Activated CD4-positive, alpha-beta T cell treated with anti-CD3 and anti-CD28 coated beads, Interleukin-2, amount 50 U/mL, for 1 hour (primary cell): ENCODE measurements at places on chromosomes 5 and 9.

DNA sequence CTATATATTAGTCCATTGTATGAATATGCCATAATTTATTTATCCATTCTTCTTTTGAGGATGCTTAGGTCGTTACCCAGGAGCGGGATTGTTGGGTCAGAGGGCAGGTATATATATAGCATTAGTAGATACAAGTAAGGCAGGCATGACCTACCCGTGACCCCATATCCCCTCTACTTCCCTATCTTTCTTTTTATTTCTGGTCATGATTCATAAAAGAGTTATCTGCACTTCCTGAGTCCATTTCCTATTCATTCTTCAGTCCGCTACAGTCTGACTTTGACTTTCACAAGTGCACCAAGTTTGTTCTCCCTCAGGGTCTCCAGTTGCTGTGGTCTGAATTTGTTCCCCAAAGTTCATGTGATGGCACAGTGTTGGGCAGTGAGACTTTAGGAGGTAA is 6.9 kb downstream of the RHOBTB3 start:
- DNase-seq, result no peak

- no peak for DNase-seq
These were observed 211.8 kb downstream of the ARRDC3 start for GRCh38 chr5:91171322-91171721.

DNA sequence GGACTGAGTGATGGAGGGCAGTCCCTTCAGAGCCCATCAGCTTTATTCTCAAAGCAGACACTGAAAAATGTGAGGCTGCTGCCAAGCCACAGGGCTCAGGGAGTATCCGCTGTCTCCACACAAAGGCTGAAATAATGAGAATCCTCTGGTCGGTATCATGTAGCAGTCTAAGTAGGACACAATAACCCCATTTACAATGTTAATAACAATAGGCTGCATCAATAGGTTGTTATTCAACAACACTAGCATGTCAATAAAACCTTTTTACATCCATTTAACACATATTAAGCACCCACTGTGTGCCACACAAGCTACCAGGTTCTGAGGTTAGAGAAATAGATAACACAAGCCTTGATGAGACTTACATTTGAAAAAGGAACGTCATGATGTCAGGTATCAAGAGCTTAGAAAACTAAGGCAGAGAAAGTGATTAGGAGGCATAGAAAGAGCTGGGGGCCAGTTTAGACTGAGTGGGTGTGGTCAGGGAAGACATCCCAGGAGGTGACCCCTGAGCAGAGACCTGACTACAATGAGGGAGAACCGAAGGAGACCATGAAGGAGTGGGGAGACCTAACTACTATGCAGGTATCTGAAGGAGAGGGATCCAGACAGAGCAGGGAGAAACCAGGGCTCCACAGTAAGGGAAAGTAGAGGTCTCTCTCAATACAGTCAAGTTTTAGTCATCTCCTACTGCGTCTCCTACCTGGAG is 140.1 kb upstream of the GRIA1 start:
- no peak for DNase-seq

DNA sequence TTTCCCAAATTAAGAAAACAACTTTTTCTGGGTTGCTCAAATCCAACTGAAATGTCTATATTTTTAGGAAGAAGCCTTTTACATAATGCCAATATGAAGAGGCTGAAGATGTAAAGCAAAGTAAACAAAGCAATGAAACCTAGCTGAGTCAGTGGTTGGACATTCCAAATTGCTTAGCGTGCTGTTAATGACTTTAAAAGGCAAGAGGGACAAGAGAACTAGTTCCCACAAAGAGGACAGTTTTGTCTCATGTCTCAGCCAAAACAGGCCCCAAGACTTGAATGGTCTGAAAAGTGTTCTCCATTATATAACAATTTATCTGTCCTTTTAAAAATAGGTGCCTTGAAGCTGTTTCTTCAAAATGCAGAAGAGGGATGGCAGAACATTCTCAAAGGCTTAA is 407.0 kb downstream of the ENC1 start:
- no peak for DNase-seq

DNA sequence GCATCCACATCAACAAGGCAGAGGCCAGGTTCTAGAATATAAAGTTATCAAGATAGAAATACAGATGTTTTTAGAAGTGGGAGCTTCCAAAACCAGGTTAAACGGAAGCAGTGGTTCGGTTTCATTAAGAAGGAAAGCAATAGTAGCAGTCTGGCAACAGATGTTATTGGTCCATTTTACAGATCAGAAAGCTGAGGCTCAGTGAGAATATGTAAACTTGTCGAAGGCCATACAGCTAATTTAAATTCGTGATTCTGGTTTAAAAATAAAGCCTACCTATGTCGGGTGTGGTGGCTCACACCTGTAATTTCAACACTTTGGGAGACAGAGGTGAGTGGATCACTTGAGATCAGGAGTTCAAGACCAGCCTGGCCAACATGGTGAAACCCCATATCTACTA is 160.6 kb downstream of the ARRDC3 start:
- DNase-seq, result no peak

GRCh38 chr5:93278896-93279295 is 302.1 kb downstream of the NR2F1-AS1 start:
- no peak for DNase-seq

- DNase-seq, result no peak
These were observed 254.1 kb upstream of the IRX4 start for GRCh38 chr5:2136728-2137333.

DNA sequence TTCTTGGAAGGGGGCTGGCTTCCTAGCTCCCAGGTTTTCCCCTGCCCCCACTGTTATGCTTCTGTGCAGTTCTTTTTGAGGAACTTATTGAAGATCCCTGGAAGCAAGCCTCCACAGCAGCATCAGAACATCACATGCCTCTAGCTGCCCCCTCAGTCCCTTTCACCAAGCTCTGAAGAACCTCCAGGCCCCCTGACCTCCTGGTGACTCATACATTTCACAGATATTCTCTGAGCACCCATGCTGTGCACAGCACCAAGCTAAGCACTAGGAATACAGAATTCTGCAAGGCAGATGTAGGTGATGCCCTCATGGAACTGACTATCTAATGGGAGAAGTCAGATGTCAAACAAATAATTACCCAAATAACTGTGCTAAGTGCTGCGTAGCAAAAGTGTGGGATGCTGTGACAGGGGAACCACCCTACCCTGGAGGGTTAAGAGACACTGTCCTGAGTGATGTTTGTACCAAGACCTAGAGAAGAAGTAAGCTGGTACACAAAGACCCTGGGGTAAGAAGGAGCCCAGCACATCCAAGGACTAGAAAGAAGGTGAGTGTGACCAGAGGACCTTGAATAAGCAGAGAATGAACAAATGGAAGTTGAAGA is 213.7 kb upstream of the NR4A3 start:
- DNase-seq, result no peak

- DNase-seq, result no peak
These were observed 134.9 kb downstream of the MRPS30 start for GRCh38 chr5:44943647-44944046.

GRCh38 chr9:69674716-69675438 is 2.7 kb upstream of the APBA1 start:
- no peak for DNase-seq

- no peak for DNase-seq
These were observed 55.9 kb upstream of the ORM1 start for GRCh38 chr9:114266969-114267368.

DNA sequence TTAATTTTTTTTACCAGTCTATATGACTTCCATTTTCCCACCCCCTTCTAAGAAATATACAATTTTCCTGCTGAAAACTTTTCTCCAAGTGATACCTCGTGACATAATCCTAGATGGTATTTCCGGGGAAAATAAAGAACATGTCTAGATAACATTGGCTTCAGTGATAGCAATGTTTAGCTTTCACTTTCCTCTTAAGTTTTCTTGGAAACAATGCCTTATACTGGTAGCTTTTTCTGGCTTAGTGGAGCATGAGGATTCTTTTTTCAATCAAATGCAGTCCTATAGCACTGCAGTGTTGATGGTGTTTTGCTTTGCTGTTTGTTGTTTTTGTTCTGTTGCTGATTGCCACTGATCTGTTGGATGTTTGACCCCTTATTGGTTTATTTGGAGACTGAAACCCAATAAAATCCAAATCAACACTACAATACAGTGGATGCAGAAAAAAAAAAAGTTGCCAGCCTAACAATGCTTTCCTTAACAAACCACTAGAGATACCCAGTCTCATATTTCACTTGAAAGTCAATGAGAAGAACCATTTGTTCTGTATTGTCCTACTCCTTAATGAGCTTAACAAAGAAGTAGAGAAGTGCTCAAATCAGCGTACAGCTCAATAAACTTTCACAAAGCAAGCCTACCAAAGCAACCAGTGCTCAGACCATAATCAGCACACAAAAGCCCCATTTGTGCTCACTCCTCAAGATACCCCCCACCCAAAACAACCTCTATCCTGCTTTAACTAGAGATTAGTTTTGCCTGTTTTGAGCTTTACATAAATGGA is 74.2 kb upstream of the GRAMD2B start:
- no peak for DNase-seq

GRCh38 chr9:132426639-132427414 is 16.8 kb downstream of the CFAP77 start:
- DNase-seq, result no peak

- no peak for DNase-seq
These were observed 161.1 kb upstream of the EFNA5 start for GRCh38 chr5:107831612-107832395.

- no peak for DNase-seq
These were observed 59.6 kb downstream of the TSTD2 start for GRCh38 chr9:97573482-97574073.

DNA sequence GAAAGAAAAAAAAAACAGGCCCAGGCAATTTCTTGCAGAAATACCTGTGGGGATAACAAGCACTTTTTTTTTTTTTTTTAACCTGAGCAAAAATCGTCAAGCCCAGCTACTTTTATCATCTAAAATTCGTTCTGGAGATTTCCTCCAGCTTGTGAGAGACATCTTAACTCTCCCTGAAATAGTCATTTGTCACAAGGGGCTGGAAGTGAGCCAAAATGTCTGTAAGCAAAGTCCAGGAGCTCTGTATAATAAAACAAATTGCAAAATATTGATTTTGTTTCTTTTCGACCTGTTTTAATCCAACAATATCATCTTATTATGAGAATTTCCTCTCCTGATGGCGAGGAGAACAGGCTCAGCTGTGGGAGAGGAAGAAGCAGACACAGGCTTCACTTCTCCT is 168.4 kb downstream of the TTLL11 start:
- DNase-seq, result no peak

GRCh38 chr9:83313781-83314180 is 224.4 kb downstream of the FRMD3 start:
- DNase-seq, result no peak

DNA sequence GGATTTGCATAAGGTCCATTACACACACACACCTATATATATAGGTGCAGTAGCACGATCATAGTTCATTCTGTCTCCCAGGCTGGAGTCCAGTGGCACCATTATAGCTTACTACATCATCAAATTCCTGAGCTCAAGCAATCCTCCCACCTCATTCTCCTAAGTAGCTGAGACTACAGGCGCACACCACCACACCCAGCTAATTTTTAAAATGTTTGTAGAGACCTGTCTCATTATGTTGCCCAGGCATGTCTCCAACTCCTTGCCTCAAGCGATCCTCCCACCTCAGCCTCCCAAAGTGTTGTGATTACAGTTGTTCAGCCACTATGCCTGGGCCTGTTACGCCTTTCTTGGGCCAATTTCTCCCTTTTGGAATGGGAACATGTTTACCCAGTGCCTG is 39.7 kb downstream of the DNAJB5 start:
- DNase-seq, result no peak

- DNase-seq, result no peak
These were observed 1195.9 kb downstream of the DTWD2 start for GRCh38 chr5:117792476-117792875.

GRCh38 chr5:15674716-15675115 is 174.7 kb downstream of the FBXL7 start:
- DNase-seq, result no peak

- no peak for DNase-seq
These were observed 354.6 kb downstream of the ARRDC3 start for GRCh38 chr5:91028499-91028956.

- DNase-seq, result no peak
These were observed 458.4 kb downstream of the KDM4C start for GRCh38 chr9:7216004-7216841.

DNA sequence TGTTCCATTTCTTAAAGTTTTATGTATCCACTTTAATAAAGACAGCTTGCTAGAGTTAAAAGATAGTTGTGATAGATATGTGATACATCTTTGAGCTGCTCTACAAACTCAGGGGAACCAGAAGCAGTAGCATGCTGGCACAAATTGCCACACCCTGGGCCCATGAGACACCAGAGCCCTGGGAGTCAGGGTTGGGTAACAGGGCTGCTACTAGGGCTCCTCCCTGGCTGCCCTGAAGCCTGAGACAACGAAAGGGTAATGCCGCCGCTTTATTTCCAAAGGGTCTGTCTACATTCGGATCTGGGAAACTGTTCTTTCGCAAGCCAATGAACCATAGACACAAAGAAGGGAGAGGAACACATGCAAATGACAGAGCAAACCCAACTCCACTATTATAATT is 29.2 kb downstream of the PTPN3 start:
- no peak for DNase-seq

- DNase-seq, result no peak
These were observed 9.3 kb upstream of the ACSL6 start for GRCh38 chr5:132020568-132021339.

DNA sequence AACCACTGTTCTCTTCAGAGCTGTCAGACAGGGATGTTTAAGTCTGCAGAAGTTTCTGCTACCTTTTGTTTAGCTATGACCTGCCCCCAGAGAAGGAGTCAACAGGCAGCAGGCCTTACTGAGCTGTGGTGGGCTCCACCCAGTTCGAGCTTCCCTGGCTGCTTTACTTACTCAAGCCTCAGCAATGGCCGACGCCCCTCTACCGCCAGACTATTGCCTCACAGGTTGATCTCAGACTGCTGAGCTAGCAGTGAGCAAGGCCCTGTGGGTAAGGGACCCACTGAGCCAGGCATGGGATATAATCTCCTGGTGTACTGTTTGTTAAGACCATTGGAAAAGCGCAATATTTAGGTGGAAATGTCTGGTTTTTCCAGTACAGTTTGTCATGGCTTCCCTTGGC is 229.6 kb downstream of the TMEM167A start:
- no peak for DNase-seq

GRCh38 chr9:92740009-92740408 is 24.6 kb downstream of the BICD2 start:
- no peak for DNase-seq

- no peak for DNase-seq
These were observed 21.3 kb downstream of the GPX3 start for GRCh38 chr5:151041577-151042268.

GRCh38 chr5:151121665-151122064 is 35.9 kb downstream of the ANXA6 start:
- DNase-seq, result no peak

DNA sequence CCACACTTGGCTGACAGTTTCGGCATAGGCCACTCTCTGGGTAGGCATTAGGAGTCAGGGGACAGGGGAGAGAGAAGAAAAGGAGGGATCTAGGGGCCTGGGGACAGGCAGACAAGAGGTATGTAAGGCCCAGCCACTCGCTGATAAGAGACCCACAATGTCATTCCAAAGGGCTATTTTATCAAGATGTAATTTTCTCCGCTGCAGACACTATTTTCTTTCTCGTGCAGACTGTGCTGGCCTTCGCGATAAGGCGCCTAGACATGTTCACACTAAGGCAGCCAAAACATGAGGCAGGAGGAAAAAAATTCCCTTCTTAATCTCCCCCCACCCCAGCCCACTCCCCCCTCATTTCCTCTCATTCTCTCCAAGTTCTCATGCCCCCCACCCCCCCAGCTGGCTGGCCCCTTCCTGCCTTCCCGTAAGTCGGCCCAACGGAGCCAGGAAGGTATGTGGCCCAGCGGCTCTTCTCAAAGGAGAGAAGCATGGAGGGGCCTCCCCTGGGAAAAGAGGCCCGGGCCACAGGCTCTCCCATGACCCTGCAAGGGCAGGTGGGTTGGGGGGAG is 44.9 kb upstream of the SYNPO start:
- DNase-seq, result no peak

GRCh38 chr5:126852091-126852571 is 75.2 kb downstream of the LMNB1 start:
- peak; percentile 9 for DNase-seq
